SK-N-SH (cell line): ENCODE measurements at places on chromosomes 11 and 22. TPM values are rescaled to one million over a fixed set of nuclear protein-coding genes. Genes with fewer than 3 reads are reported as not detected.

DNA sequence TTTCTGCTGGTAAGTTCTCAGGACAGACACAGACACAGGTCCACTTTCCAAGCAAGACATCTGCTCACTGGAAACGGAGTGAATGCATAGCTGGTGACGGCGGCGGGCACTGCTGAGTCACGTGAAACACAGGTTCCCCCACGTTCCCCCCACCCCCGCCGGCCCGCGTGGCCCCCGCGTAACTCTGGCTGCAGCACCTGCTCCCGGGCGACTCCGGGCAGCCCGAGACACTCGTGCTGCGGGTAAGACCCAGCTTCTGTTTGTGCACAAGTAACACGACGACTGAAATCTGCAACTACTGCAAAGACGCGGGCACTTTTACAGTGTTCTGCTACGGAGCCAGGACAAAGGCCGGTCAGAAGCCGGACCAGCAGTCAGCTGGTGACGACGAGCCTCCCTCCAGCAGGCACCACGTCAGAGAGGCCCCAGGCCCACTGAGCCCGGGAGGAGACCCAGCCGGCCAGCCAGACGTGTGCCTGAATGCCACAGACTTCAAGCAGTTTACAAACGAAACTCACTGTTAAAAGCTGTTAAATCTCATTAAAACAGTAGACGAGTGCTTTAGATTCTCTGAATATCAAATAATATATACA, 12.9 kb upstream of the ARFGAP3 start:
- no peak for DNase-seq

DNA sequence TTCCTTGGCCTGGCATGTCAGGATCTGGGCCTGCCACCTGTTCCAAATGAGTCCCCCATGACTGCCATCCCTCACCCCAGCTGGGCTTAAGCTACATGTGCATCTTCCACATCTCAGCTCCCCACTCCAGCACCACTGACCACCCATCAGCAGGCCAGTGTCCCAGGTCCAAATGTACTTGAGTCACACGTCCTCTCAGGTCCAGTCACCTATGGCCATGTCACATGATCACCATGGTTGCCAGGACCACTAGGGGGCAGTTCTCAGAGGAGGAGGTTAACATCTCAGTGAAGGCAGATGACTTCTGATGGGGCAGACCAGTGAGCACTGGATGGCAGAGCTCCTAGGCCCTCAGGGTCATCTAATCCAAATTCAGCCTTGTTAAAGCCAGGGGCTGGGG, 41.9 kb upstream of the WNT11 start:
- DNase-seq: no peak

GRCh38 chr22:23067023-23067650, 3.2 kb upstream of the GNAZ start:
- no peak for DNase-seq

GRCh38 chr11:123375832-123376231, 54.2 kb upstream of the GRAMD1B start:
- no peak for DNase-seq

- peak; percentile 81 for DNase-seq
Observed at GRCh38 chr11:62539238-62539925, 7.2 kb downstream of the AHNAK start.

GRCh38 chr11:117187799-117188481, 9.4 kb downstream of the SIDT2 start:
- peak; percentile 23 for DNase-seq

DNA sequence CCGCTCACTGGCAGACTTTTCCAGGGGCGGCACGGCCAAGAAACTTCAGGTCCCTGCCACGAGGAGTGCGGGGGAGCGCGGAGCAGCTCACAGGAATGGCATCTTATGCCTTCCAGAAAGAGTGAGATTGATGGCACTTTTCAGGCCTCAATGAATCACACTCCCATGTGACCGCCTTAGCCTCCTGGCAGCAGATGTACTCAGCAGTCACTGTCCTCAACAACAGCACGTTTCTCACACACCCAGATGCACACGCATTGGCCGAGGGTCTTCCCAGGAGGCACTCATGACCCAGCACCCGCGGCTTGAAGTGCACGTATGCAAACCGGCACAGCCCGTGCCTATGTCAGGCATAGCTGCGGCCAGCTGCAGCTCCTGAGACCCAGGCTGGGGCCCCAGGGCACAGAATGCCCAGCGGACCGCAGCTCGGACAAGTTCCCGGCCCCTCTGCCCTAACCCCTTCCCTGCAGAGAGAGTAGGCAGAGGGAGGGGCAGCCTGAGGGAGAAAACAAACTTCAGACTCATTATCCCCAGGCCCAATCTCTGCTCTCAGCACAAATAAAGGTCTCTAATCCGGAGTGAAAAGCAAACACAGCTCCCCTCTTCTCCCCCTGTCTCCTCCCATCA, 48.3 kb downstream of the RPUSD4 start:
- no peak for DNase-seq

GRCh38 chr11:76786441-76787014, 3.4 kb downstream of the TSKU start:
- DNase-seq: no peak

DNA sequence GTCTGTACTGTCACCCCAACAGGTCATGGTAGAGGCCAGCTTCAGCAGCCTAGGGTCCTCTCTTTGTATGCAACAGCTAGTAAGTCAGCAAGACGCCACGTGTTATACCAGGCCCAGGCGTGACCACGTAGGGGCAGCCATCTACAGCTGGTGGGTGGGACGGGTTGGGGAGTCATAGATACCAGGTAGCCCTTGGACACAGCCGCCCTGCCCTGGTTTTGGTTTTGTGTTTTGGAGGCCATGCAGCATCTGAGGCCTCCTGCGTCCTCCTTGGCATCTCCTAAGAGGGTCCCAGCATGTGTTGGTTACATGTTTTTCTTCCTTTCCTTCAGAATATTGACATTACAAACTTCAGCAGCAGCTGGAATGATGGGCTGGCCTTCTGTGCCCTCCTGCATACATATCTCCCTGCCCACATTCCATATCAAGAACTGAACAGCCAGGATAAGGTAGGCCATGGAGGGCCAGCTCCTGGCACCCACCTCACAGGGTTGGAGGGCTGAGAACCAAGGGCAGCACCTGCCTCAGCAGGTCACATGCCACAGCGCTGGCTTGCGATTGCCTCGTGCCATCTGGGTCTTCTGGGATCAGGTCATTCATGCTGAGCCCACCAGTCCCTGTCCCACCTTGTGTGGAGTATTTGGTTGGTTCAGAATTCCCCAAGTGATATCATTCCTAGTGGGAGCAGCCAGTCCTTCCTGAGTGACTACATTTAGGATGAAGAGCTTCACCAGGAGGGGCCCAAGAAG, 16.0 kb upstream of the ADORA2A start:
- DNase-seq: peak; percentile 9

DNA sequence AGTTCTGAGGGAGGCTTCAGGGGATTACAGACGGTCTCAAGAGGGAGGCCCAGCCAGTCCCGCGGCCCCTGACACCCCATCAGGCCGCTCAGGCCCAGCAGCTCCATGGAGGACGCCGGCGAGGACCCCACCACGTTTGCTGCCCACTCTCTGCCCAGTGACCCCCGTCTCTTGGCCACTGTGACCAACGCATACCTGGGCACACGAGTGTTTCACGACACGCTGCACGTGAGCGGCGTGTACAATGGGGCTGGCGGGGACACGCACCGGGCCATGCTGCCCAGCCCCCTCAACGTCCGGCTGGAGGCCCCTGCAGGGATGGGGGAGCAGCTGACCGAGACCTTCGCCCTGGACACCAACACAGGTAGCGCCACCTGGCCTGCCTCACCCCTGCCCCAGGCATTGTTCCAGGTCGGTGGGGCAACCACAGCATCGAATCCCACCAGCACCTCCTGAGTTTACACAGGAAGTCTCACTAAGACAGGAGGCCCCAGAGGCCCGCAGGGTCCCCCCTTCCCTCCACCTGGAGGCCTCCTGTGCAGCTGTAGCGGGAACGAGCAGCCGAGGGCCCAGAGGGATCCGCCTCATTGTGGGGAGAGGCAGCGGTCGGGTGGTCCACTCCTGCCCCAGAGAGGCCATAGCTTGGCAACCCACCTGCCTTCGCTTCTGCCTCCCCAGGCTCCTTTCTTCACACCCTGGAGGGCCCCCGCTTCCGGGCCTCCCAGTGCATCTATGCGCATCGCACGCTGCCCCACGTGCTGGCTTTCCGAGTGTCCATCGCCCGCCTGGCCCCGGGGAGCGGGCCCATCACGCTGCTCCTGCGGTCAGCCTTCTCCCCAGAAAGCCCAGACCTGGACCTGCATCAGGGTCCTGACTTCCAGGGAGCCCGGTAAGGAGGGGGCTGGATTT, 1.0 kb downstream of the PGGHG start:
- DNase-seq: peak; percentile 37

DNA sequence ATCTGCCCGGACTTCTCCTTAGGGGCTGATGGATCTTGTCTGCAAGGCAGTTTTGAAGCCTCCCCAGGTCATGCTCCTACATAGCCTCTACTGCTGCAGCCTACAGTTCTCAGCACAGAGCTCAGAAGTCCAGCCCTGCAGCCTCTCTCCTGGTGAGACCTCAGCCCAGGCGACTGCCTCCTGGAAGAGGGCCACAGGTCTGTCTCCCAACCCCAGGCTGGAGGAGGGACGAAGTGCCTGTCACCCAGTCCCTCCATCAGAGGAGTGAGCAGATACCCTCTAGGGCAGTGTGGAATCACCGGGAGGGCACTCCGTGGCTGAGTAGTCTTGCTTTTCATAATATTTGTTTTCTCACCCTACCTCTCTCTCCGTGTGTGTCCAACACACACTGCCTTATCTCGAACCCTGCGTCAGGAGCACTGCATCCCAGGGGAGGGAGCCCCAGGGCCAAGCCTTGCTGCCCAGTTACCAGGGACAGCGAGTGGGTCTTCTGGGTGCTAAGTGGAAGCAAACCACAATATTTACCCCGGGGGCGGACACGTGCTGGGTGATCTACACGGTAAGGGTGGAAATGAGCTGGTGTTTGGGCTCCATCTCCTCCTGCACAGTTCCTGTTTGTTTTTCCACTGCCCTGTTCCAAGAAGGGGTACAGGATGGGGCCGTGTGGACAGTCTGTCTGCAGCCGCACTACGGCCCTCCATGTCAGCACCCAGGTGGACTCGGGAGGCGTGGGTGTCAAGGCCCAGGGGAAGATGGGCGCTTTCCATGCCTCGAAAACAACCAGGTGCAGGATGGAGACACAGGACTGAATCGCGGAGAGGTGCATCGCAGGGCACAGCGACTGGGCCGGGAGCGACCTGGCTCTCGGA, 133.7 kb upstream of the HSD17B12 start:
- DNase-seq: no peak

DNA sequence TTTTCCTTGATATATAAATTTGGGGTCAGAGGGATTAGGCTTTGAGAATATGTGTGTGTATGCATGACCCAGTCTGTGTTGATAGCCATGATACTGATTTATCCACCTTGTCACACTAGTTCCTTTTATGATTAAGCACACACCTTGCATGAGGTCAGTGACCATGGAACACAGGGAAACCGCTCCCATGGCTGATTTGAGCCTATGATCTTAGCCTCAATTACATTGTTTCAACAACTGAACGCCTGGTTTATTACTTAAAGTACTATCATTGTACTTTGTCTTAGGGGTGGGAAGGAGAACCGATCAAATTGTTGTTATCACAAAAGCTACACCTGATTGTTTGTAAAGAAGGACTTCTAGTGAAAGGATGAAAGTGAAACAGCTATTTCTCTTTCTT, 70.7 kb downstream of the ARFGAP2 start:
- no peak for DNase-seq

DNA sequence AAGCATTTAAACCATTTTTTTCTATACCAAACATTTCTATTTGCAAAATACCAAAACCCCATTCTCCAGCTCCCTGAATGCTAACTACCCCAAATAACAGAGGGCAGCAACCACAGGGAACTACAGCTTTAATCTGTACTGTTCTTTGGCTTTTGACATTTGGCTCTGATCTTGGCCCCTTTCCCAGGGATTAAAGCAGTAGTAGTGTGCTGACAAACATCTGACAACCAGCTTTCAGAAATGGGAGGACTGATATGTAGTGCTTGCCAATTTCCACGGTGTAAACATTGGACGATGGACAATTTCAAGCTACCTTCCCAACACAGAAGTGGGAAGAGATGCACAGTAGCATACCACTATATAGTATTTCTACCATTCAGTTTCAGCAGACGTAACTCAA, 88.4 kb upstream of the TEAD1 start:
- no peak for DNase-seq

Gene MPZL2
- 6.2 and 8.6 TPM in 2 replicates for polyA plus RNA-seq

Gene SEC14L6
- not detected in 2 replicates for polyA plus RNA-seq
